ENCODE measurements at places on chromosomes 13 and 19. TPM values are rescaled to one million over a fixed set of nuclear protein-coding genes. Genes with fewer than 3 reads are reported as not detected.

DNA sequence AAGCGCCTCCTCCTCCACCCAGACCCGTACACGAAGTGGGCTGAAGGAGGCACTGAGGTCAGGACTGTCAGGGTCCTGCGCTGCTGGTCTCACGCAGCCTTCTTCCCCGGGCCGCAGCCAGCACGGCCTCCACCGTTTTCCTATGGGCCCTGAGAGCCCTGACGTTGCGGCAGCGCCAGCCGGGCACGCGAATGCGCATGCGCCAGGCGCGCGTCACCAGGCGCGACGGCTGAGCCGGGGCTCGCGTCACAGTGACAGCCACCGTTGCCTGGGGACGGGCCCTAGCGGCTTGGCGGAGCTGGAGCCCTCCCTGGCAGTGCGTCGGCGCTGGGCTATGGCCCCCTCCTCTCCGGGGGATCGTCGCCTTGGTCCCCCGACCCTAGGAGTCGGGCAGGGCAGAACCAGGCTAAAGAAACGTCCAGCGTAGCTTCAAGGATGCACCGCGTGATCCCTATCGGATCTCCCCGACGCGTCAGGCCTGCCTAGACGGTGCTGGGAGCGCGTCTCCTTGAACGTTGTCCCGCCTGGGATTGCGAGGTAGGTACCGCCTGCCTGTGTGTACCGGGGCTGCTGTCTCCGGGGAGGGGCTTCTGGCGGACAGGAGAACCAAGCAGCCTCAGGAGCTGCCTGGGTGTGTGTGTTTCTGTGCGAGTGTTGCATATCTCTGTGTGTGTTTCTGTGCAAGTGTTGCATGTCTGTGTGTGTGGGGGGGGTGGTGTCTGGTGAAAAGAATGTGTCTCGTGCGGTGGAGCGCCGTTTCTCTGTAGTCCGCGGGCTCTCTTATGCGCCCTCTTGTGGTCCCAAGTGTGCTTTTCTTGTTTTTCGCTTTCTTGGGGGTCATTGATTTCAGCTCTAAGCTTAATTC is 43.2 kb downstream of the ZNF571 start:
- DNase-seq = peak; percentile 68

Gene GJB6
- polyA plus RNA-seq = 0.76 TPM

Gene ZNF541
- polyA plus RNA-seq = 0.23 TPM

Gene ZNF880
- polyA plus RNA-seq = 31.5 TPM

DNA sequence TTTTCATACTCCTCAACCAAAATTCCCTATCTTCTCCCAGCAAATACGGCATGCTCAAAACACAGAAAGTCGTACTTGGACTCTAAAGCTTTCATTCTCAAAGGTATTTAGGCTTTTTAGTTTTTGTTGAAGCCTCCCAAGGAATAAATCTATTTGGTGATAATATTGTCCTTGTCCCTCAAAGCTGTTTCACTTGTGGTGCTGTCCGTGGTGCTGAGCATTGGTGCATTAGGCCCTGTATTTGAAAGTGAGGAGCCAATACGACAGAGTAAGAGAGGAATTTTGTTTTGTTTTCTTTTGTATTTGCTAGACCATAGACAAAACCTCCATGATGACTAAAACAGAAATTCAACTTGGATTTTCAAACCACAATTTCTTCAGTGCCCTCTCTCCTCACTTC is 3.2 kb upstream of the LGALS13 start:
- no peak for DNase-seq

GRCh38 chr13:28129911-28130693 is 8.2 kb upstream of the PAN3 start:
- DNase-seq = no peak

GRCh38 chr19:10135551-10136334 is 16.0 kb upstream of the EIF3G start:
- DNase-seq = no peak

- DNase-seq = no peak
Measured at GRCh38 chr13:46355901-46356590, 31.0 kb downstream of the RUBCNL start.

DNA sequence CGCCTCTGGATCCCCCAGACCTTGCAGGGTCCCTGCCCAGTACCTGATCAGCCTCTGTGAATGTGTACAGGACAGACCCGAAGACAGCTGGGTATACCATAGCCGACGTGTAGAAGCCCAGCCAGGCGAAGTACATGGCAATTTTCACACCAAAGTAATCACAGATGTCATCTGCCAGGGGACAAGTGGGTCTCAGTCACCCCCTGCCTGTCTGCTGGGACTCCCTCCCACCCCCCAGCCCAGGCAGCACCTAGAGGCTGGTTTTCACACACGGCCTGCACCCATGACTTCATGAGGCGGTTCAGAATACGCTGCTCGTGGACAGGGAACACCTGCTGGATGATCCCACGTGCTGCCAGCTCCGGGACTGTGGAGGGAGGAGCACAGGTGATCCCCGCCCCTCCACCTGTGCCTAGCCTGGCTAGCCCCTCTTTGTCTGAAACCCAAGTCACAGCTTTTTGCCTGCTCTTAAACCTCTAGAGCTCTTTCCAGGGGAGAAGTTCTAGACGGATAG is 3.6 kb downstream of the ANO8 start:
- DNase-seq = no peak

- DNase-seq = peak; percentile 68
Measured at GRCh38 chr19:48390188-48391099, 907 bp downstream of the KDELR1 start.

DNA sequence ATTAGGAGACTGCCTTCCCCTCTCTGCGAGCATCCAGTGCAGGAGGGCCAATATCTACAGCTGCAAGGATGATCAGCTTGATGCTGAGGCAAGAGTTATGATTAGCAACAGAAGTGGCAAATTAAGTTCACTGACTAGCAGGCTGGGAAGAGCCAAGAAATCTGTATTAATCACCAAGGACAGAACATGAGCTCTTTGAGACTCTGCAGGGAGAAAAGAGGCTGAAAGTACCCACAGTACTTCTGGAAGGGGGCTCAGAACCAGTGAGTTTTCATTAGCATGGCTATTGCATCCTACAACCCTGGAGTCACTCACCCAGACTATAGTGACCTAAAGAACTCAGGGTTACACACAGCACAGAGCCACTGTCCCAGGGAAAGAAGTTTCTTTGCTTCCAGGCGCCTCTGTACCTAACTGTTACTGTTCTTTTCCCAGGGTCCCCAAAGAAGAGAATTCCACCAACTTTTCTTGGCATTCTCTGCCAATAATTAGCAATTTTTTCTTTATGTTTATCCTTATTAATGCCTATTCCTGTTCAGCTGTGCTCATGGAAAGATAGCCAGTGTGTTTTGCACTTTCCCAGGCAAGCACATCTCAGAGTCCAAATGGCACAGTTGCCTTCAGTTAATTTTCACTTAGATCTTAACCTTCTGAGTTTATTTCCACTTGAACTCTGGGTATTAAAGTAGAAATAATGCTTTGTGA is 25.8 kb upstream of the MEDAG start:
- DNase-seq = no peak

GRCh38 chr19:48635263-48635965 is 1.8 kb downstream of the DBP start:
- no peak for DNase-seq

GRCh38 chr19:21256722-21257121 is 72.5 kb downstream of the ZNF708 start:
- DNase-seq = no peak

Gene CC2D1A
- polyA plus RNA-seq = 19.8 TPM
